ENCODE measurements at places on chromosomes 2 and 18.

DNA sequence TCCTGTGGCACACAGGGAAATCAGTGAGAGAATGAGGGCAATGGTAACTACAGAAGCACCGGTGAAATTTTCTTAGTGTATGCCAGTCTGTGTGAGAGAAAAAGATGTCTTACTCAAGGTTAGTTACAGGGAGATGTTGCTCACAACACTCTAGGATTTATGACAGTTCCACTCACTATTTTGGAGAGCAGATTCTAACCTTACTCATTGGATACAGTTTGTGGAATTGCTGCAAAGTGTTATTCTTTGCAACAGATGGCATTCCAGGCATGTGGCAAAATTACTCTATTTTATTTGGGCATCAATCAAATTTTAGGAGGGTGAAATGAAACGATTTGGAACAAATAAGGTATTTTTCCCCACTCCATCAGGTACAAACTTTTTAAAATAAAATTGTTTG is 449.1 kb downstream of the PIK3C3 start:
- DNase-seq, result no peak

DNA sequence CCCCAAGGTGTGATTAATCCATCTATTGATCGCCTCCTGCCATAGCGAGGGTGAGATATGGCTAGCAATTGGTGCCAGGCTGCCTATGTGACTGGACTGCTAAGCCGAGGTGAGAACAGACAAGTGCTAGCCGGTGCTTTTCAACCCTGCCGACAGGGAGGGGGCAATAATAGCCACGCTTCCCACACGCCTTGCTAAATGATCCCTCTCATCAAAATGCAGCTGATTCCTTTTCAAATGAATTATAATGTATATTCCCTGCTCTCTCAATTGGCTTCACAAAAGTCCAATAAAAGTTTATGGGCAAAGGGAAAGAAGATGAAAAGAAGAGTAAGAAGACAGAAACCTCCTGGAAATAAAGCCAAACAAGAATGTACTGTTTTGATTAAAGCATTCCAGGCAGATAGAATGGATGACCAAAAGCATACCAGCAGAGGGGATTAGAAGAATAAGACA is 235.6 kb downstream of the ICOS start:
- no peak for DNase-seq

GRCh38 chr2:154704991-154705390 is 6.5 kb downstream of the KCNJ3 start:
- no peak for DNase-seq

GRCh38 chr2:191804766-191805165 is 42.1 kb downstream of the CAVIN2 start:
- DNase-seq, result no peak

DNA sequence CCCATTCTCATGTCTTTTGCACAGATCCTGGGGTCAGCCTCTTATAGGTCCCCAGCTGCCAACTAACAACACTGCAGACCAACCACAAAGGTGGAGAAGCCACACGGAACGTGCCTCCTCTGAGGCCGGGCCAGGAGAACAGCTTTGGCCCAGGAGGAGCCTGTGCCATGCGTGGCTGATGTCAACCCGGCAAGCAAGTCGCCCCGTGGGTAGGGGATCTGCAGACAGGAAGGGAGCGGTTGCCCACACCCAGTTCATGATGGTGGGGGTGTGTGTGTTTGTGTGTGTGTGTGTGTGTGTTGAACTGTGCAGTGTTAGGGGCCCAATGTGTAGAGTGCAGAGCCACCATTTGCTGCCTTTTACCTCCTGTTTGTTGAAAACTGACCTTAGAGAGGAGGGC is 2.4 kb upstream of the CLEC4F start:
- DNase-seq, result no peak

Data from stimulated activated CD4-positive, alpha-beta T cell treated with anti-CD3 and anti-CD28 coated beads, TNF-alpha, amount 100 ng/mL, for 48 hours (primary cell).